ENCODE measurements at places on chromosomes 11 and 22.

DNA sequence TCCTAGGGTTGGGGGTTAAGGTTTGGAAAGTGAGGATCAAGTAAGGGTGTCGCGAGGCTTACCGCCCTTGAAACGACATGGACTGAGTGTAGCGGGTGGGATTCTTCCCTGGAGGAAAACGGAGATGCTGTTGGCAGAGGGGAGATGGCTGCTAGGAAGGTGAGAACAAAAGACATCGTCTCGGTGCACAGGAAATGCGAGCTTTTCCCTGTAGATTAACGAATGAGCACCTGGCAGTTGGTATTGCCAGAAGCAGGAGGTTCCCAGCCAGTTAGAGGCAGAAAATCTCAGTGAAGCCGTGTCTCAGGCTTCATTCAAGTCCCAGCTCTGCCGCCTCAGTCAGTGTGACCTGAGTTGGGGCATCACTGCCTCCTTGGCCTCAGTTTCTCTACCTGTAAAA lies 1.4 kb upstream of the LHFPL7 start:
- no peak for DNase-seq

DNA sequence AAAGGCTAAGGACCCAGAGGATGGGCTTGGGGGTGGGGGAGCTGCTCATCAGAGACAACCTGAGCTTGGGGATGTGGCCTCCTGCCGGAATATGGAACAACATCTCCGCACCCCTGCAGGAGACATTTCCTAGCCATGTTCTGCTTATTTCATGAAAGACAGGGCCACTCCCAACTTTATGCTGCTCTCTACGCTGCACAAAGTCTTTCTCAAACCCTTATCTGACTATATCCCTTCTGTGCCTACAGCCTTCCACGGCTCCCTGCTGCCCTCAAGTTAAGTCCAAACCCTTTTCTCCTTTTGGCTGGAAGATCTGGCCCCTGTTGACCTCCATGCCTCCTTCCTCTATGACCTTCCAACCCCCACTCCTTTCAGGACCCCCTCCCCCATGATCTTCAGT lies 562.0 kb downstream of the MN1 start:
- DNase-seq, result no peak

DNA sequence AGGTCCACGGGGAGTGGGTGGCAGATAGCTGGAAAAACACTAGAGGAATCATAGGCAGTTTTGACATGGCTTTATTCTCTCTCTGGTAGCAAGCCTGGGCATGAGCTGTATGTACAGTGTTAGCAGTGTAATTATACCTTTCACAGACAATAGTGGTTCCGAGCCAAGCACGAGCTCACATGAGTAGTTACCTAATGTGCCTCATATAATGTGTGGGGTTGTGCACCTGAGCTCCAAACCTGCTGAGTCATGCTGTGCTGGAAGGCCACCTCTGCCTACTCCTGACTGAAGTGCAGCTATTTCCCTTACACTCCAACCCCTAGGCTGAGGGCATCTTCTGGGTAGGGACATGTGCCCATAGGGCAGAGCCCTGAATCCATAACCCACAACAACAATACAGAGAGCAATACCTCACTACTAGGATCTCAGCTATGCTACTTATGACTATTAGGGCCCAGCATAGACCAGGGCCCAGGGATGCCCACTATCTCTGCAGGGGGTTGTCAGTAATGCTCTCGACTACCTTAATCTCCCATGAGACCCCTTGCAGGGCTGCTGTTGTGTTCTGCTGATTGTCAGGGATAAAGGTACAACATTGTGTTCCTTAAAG lies 432.1 kb downstream of the DYNC2H1 start:
- DNase-seq, result no peak

DNA sequence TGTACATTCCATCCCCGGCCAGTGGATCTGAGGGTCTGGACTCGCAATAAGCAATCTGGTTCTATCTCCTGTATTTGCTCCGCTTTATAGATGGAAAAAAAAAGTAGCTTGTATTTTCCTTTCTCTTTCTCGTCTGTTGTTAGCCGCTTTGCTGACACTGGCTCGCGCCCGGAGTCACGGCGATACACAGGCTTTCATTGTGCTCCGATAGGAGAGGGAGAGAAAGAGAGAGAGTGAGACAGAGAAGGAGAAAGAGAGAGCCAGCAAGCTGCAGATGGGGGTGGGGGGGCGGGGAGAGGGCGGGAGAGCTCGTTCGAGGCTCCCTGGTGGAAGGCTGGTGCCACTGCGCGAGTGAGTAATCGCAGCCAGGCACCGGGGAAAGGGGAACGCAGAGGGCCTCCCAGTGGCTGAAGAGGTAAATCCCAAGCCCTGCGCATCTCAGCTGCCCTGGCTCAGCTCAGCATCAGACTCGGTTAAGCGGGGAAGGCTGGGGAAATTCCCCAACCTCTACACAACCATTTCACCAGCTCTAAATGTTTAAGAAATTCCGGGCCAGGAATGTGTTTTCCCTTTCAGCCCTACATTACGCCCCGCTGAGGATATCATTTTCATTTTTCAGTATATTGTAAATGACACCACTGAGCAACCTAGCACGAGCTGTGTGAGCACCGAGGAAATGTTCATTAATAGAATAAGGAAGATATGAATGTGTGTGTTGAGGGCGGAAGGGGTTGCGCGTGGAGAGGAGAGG lies at the start of gene MAML2:
TSS of gene MAML2 (minus strand) at position 235 of the 751 bp plus-strand sequence. CDS start 1,300 bp downstream, outside the sequence.
- DNase-seq, result peak; percentile 95

- DNase-seq, result no peak
Measured at GRCh38 chr22:26939466-26939865, 282.1 kb downstream of the MIAT start.

- no peak for DNase-seq
Measured at GRCh38 chr11:132231656-132232347, 861.4 kb downstream of the NTM start.

DNA sequence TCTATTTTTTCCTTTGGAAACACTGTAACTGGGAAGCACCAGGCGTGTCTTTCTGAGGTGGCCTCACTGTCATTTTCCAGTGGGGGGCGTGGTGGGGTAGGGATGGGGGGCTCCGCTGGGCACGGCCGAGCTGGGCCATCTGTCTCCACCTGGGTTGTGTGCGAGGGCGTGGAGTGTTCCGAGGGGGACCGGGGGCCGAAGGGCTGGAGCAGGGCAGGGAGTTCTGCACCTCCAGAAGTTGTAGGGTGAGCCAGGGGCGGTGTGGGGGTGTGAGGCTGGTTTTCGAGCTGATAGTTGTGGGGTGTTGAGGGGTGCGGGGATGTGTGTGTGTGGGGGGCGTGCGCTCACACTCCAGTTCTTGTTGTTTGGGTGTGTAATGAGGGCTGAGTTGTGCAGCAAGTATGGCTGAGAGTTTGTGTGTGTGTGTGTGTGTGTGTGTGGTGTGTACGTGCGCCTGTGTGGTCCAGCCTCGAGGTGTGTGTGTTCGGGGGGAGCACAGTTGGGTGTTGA lies 10.8 kb downstream of the YPEL4 start:
- no peak for DNase-seq

- DNase-seq, result peak; percentile 30
Measured at GRCh38 chr11:127620671-127621070, 620.1 kb upstream of the KIRREL3 start.

DNA sequence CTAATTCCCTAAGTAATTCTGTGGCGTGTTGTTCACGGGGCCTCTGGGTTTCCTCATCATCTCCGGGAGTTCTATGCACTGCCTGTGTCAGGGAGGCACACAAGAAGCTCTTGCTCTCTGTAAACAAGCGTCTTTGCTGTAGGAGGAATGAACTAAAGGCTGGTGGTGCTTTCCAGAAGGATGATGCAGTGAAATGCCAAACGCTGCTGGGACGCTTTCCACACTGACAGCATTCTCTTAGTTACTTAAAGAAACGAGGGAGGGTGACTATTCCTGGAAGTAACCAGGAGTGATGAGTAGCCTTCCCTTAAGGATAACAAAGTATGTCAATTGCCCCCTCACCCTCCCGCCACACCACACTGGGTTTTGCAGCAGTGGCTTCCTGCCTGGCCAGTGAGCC lies 38.5 kb upstream of the NUP50 start:
- peak; percentile 44 for DNase-seq

- no peak for DNase-seq
Measured at GRCh38 chr11:57735619-57736298, 5.5 kb upstream of the SELENOH start.

- DNase-seq, result no peak
Measured at GRCh38 chr11:73344191-73344607, 32.0 kb upstream of the RELT start.

GRCh38 chr11:62553080-62553838 lies 6.7 kb upstream of the AHNAK start:
- peak; percentile 99 for DNase-seq

DNA sequence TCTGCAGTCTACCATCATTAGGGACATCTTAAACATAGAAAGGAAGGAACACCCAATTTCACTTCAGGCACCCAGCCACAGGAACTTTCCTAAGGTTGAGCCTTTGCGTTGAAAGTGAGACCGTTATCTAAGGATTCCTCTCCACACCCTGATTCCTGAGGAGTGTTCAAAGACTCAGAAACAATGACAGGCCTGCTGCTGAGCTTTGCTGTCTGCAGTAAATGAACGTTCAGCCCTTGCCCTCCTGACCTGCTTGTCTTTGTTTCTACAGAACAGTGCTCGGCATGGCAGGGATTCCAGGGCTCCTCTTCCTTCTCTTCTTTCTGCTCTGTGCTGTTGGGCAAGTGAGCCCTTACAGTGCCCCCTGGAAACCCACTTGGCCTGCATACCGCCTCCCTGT lies 7.0 kb downstream of the PRSS23 start:
- no peak for DNase-seq

DNA sequence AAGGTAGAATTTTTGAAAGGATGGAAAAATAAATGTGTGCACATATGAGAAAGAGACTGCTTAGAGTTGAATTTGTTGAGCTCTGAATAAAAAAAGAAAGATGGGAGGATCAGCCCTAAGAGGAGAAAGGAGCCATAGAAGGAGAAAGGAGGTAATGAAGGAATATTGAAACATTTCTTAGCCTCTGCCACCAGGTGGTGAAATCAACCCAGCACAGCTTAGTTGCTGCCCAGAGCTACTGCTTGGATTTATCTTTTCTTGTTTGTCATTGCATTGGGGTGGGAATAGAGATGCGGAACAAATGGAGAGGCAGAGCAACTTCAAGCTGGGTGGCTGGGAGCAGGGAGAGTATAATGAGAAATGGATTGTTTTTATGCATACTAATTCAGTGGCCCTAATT lies 80.4 kb downstream of the SERGEF start:
- DNase-seq, result no peak

- peak; percentile 63 for DNase-seq
Measured at GRCh38 chr11:46896719-46897406, 21.5 kb downstream of the LRP4 start.

GRCh38 chr11:86978756-86979608 lies 23.8 kb upstream of the FZD4 start:
- DNase-seq, result peak; percentile 57

GRCh38 chr11:78560153-78560552 lies 14.5 kb downstream of the NARS2 start:
- no peak for DNase-seq

GRCh38 chr11:43419460-43419859 lies 60.7 kb downstream of the TTC17 start:
- peak; percentile 27 for DNase-seq

GRCh38 chr11:64100782-64101353 lies 65.0 kb downstream of the MACROD1 start:
- DNase-seq, result no peak

GRCh38 chr22:41405588-41405987 lies 23.8 kb downstream of the TEF start:
- DNase-seq, result no peak

GRCh38 chr22:32020117-32020516 lies 22.9 kb upstream of the SLC5A1 start:
- peak; percentile 92 for DNase-seq

DNA sequence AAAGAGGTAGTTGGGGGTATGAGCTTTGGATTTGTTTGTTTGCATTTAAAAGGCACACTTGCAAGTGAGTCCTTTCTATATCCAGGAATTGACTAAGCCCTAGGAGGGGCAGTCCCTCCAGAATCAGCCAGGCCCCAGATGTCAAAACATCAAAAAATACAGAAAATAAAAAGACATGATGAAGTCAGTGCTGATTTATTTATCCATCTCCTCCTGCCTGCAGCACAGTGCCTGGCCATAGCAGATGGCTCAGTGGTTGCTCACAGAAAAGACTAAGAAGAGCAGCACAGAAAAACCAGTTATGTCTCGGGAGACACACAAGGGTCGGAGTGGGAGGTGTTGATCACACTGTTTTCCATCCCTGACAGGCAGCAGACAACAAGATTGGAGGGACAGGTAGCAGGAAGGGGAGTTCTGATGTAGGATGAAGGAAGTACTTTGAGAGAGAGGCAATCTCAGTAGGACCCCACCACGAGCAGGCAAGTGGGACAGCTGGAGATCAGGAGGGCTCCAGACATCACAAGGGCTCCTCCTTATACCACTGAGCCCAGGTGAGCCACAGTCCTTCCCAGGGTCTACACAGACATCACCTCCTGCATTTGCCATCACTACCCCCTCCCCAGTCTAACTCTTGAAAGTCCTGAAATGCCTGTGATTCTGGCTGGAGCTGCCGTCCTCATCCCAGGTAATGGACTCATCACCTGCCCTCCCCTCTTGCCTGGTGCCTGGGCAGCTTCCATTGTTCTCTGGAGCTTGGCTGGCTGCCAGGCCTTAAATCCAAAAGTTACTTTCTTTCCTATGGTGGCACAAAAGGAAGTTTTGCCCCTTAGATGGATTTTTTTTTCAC lies 32.3 kb downstream of the TMPRSS5 start:
- DNase-seq, result no peak

DNA sequence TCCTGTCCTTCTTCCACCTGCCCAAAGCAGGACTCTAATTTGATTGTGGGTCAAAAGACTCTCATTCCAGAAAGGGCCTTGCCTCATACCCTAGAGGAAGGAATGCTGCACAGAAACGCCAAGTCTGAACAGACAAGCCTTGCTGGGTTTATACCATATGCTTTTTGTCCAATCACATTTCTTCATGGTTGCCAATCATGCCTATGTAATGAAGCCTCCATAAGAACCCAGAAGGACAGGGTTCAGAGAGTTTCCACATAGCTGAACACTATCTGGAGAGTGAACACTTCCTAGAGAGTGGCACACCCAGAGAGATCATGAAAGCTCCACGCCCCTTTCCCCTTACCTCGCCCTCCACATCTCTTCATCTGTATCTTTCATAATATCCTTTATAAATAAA lies 4.8 kb upstream of the SAA2 start:
- DNase-seq, result peak; percentile 6

GRCh38 chr22:31947296-31947695 lies 3.0 kb downstream of the YWHAH start:
- DNase-seq, result peak; percentile 26

DNA sequence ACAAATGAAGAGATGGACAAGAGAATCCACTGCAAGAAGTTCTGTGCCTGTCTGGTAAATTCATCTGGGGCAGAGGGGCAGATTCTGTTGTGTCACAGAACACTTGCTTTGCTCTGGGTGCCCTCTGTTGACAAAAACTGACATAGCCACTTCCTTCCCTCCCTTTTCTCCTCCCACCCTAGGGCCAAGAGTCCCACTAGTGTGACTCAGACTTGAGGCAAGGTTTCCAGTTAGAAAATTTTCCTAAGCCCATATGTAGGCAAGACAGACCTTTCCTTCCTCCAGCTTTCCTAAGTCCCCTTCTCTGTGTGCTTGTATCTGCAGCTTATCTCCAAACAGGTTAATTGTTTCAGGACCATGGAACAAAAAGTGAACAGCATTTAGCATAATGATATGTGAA lies 106.8 kb downstream of the RBFOX2 start:
- DNase-seq, result peak; percentile 91

- DNase-seq, result no peak
Measured at GRCh38 chr22:45423524-45423923, 10.0 kb downstream of the RIBC2 start.

GRCh38 chr11:71481101-71481960 lies 28.3 kb downstream of the NADSYN1 start:
- DNase-seq, result no peak

GRCh38 chr11:109957601-109958000 lies 135.6 kb upstream of the ZC3H12C start:
- peak; percentile 50 for DNase-seq

All from HCEC 1CT (cell line).